ENCODE measurements at places on chromosomes 6 and 20.

- DNase-seq: no peak
Measured at GRCh38 chr20:62776035-62776691, 20.1 kb upstream of the MRGBP start.

DNA sequence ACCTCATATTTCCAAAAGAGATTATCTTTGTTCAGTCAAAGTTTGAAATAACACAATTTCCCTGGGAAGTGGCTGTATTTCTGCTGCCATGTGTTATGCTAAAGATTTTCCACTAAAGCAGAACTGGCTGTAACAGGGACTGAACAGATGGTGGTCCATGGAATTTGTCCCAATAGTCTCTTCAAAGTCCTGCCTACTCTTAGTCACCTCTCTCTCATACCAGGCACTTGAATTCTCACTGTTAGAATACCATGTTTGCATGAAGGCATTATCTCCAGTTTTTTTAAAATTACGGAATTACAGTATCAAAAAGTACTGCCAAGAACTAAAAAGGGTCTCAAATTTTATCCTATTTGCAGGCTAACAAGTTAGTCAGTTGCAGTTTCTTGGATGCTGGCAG lies 105.0 kb upstream of the HDDC2 start:
- DNase-seq: no peak

- no peak for DNase-seq
Measured at GRCh38 chr6:31423550-31423949, 20.2 kb downstream of the MICA start.

DNA sequence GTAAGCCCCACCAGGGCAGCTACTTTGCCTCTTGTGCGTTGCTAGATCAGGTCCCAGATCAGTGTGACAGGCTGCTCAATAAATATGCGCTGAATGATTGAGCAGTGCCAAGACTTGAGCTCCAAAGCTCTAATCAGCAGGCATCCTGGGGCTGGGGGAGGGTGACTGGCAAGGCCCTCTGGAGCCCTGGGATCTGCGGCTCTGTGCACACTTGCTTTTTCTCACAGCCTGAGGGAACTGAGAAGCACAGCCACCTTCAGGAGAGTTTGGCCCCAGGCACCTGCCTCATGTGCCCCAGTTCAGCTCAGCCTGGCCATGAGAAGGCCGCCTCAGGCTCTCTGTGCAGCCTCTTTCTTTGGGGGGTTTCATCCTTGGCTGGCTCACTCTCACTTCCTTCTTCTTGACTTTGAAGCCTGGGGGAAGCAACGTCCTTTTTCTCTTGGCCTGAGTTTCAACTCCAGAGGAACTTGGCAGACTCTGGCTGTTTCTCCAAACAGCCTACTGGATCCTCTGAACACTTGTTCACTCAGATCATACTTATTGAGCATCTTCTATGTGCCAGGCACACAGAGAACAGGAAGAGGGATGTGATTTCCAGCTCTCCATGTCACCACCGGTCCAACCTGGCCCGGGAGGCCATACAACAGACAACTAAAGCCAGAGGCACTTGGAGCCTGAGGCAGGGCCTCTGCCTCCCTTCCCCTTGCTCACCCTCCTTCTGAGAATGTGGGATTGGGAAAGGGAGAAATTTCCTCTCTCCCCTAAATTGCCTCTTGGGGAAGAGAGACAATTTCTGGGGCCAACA lies 114.0 kb downstream of the VEGFA start:
- DNase-seq: no peak

GRCh38 chr6:55822005-55822404 lies 53.4 kb downstream of the BMP5 start:
- no peak for DNase-seq

- DNase-seq: no peak
Measured at GRCh38 chr6:81384921-81385320, 367.6 kb downstream of the TENT5A start.

GRCh38 chr6:151176911-151177770 lies 62.6 kb upstream of the AKAP12 start:
- no peak for DNase-seq

- no peak for DNase-seq
Measured at GRCh38 chr6:36072681-36073080, 45.1 kb downstream of the MAPK14 start.

- DNase-seq: no peak
Measured at GRCh38 chr20:61492065-61492464, 240.0 kb downstream of the CDH4 start.

- DNase-seq: no peak
Measured at GRCh38 chr20:62815066-62815991, 1.5 kb upstream of the COL9A3 start.

DNA sequence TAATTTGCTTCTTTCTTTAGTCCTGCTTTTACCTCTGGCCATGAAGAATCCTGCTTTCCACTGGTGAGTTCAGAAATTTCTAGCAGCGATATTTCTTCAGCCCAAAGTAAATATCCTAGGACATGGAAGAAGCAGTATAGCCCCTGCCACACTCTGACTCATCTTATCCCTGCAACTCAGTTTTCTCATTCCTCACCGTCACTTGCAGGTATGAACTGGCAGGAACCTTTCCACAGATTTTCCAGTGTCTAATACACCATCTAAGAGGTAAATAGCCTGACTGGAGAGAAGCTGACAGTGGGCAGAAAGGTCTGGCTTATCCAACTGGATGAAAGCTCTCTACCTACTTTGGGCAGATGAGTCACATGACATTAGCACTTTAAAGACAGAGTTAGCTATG lies 816.7 kb upstream of the FLRT3 start:
- DNase-seq: no peak

- no peak for DNase-seq
Measured at GRCh38 chr6:5457983-5458683, 196.8 kb downstream of the FARS2 start.

DNA sequence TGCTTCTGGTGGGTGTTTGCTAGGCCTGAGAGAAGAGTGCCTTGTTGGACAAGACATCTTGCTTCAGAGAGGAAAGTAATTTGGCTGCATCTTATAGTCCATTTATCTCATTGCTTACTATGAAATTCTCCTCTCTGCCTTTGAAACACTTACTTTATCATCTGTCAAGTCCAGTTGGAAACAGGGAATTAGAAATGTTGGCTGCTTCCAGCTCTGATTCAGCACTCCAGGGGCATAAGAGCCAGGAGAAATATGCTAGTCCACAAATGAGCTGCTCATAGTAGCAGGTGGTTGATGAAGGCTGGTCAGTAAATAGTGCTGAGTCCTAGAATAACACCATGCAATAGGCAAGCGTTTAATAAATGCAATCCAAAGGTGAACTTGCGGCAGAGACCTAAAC lies 227.1 kb downstream of the SLC35F1 start:
- DNase-seq: no peak

- DNase-seq: no peak
Measured at GRCh38 chr6:31037169-31037568, 26.9 kb downstream of the MUC22 start.

DNA sequence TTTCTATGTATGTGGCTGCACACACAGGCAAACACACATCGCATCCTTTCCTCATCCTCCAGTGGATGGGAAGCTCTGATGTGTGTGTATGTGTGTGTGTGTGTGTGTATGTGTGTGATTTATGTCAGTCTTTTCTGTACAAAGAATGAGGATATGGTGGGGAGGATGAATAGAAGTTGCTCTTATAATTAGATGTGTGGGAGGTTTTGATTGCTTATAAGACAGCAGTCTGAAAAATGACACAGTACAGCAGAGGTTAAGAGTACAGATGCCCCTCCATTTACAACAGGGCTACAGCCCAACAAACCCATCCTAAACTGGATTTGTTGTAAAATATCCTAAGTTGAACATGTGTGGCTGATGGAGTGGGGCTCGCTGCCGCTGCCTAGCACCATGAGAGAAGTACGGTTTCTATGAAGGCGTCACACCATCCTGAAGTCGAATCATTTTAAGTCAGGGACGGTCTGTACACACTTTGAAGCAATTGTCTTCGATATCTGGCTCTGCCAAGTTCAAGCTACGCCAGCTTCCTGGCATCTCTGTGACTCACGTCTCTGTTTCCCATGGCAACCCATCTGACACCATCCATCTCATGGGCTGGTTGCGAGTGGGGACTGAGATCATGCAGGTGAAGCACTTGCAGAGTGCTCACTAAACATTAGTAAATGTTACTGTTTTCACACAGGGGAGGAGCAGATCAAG lies 252.6 kb downstream of the MYLK4 start:
- DNase-seq: no peak

- DNase-seq: peak; percentile 92
Measured at GRCh38 chr6:15245361-15246216, at the start of gene JARID2. Gene JARID2 (plus strand): TSS chr6:15246069. CDS start chr6:15246540, 471 bp downstream.

DNA sequence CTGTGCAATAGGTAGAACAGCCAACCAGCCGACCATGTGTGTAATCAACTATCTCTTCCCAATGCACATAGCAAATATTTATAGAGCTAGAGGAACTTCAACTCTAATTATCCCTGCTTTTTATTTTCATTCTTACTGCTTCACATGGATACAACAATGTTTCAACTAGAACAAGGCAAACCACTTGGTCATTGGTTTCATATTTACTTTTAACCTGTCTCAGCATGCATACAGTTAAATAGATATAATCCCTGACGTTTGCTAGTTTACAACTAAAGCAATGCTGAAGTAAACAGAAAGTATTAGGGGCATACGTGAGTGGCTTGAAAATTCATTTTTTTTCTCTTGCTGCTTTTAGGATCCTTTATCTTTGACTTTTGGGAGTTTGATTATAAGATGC lies 318.5 kb upstream of the MAP3K7 start:
- no peak for DNase-seq

DNA sequence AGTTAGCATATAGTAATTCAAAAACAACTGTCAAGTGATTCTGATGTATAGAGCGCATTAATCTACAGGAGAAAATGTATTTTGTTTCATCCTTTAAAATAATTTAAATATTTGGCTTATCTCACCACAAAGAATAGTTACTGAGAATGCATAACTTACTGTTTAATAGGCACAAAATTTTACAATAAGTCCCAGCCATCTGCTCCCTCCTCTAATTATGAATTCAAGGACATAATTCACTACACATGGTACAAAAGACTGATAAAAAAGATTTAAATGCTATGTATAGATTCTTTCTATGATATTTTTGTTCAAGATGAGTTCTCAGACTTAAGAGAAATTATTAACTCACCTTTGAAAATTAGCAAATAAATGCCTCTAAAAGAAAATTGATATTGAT lies 242.0 kb downstream of the FUT9 start:
- DNase-seq: no peak

GRCh38 chr6:20056350-20056992 lies 155.8 kb downstream of the MBOAT1 start:
- DNase-seq: no peak

- DNase-seq: no peak
Measured at GRCh38 chr6:5205035-5205507, 55.7 kb downstream of the LYRM4 start.

DNA sequence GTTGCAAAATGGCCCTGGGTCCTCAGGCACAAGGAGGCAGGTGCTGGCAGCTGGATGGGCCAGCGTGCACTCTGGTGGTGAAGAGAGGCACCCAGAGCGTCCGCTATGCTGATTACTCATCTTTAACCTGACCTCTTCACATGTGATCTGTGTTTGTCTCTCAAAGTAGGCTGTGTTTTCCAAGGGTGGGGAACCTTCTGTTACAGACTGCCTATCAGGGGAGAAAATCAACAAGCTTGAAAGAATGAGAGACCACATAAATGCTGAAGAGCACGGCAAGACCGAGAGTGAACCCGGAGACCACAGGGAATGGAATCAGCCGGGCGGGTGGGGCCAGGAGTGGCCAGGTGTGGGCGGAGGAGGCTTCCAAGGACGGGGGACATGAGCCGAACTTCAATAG lies 16.2 kb downstream of the BNIP5 start:
- DNase-seq: no peak

DNA sequence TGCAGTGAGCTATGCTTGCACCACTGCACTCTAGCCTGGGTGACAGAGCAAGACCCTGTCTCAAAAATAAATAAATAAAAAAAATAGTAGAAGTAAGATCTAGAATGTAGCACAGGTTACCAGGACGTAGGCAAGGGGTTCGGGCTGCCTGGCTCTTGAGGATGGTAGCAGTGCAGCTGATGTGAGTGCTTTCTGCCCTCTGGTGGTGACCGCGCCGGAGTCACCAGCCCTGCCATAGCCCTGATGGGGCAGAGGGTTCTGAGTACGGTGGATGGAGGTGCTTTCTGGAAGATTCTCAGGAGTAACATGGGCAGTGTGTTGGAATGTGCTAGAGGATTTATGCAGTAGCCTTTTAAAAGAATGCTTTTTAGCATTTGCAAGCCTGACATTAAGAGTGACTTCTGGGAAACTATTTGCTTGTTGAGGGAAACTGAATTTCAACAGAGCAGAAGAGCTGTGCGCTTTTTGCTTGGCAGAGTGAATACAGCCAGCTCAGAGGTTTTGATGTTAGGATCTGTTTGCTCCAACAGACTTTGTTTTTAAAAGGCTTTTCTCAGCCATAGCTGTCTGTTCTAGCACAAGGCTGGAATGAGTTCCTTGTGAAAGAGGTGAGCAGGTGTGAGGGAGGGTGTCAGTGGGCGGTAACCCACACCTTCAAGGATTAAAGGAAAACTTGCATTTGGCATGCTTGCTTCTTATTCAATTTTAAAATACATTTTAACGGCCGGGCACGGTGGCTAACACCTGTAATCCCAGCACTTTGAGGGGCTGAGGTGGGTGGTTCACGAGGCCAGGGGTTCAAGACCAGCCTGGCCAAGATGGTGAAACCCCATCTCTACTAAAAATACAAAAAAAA lies 65.9 kb downstream of the PTPN1 start:
- DNase-seq: peak; percentile 30

- no peak for DNase-seq
Measured at GRCh38 chr20:59300333-59301081, at the start of gene EDN3. Gene EDN3 (plus strand): TSS chr20:59300611. CDS start chr20:59300813, 202 bp downstream.

- DNase-seq: no peak
Measured at GRCh38 chr6:78324213-78324612, 543.1 kb upstream of the IRAK1BP1 start.

DNA sequence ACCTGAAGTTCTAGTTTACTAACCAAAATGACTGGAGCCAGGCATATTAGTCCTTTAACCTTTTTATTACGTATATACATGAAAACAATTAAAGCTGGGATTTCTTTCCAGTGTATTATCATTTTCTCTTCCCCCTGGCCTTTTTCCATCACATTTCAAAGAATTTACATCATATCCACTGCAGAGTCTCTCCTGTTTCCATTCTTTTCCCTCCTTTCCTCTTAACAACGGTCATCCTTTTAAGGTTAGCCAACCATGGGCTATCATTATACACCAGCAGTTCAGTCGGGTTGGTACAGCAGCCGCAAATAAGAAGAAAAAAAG lies 104.6 kb downstream of the TFAP2A start:
- DNase-seq: no peak

DNA sequence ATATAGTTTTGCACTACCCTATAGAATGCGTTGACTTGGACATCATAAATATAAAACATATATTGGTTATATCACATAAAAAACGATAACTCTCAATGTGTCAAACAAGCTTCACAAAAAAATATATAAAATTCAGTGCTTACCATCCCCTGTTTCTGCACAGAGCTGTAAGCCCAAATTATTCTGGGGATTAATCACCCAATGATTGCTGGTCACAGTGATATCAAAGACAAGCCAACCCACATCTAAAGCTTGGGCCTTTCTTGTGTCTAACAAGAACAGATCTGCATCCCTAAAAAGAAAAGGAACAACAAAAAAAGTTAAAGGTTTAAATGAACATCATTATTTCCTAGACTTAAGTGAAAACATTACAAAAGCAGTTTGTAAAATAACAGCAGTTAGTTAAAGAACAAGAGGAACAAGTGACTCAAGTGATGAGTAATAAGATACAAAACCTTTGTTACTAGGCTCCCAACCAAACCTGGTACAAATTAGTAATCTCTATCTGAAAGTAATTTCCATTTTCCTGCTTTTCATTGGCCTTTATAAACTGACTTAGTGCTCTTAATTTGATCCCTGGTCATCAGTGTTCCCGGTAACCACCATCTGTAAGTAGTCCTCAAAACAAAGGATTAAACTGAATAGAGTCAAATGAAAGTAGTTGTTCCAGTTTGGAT lies 81.1 kb downstream of the BMP5 start:
- DNase-seq: no peak
